ENCODE measurements at places on chromosomes 6 and 20.

- no peaks in the 10 kb centered on the region for H3K27me3 ChIP-seq
- no peak overlapping the region for H3K4me3 ChIP-seq
- DNase-seq, result no peak
- no peaks in the 10 kb centered on the region for H3K36me3 ChIP-seq
These were observed 20.0 kb downstream of the MAPK13 start for GRCh38 chr6:36150283-36150682.

- H3K27me3 ChIP-seq, result peaks cover 4% of the 10 kb centered on the region
- H3K4me3 ChIP-seq, result no peak overlapping the region
- no peak for DNase-seq
- no peak overlapping the region for H3K27ac ChIP-seq
- H3K4me1 ChIP-seq, result no peaks in the 10 kb centered on the region
These were observed 36.4 kb upstream of the KAT14 start for GRCh38 chr20:18101125-18101810.

DNA sequence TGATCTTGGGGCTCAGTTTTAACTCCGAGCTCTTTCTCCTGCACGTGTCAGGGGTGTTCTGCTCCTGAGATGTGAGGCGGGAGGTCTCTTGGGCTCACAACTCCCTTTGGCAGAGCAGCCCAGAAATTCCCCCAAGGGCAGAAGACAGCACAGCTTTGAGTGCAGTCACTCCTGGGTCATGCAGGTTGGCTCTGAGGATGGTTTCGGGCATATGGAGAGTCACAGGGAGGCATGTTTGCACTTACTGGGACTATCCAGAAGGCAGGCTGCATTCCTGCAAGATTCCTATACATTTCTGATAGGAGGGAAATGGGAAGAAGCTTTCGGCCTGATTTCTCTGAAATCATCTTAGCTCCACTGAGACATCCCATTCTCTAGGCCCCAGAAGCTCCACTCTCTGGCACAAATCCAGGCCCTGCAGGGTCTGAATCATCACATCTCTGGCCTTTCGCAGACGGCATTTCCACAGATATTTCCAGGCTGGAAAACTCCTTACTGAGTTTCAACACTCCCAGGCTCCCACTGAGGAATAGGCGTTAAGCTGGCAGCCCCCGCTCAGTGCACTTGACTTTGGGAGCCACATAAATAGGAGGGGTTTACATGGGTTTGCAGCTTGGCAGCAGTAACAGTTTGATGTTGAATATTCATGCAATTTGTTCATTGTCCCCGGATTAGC is 39.7 kb downstream of the AGPAT4 start:
- H3K36me3 ChIP-seq, result no peaks in the 10 kb centered on the region
- no peak overlapping the region for H3K4me3 ChIP-seq
- H3K27me3 ChIP-seq, result no peaks in the 10 kb centered on the region
- peak; percentile 61 for DNase-seq
- H3K27ac ChIP-seq, result peak overlapping the region; percentile 62

- no peaks in the 10 kb centered on the region for H3K27me3 ChIP-seq
- H3K4me3 ChIP-seq, result no peak overlapping the region
- no peaks in the 10 kb centered on the region for H3K36me3 ChIP-seq
- H3K27ac ChIP-seq, result no peak overlapping the region
- no peaks in the 10 kb centered on the region for H3K4me1 ChIP-seq
These were observed 130.4 kb upstream of the PROKR2 start for GRCh38 chr20:5447188-5447587.

GRCh38 chr6:169890049-169890448 is 138.6 kb downstream of the ERMARD start:
- no peaks in the 10 kb centered on the region for H3K36me3 ChIP-seq
- no peak overlapping the region for H3K4me3 ChIP-seq
- H3K4me1 ChIP-seq, result no peaks in the 10 kb centered on the region
- H3K27me3 ChIP-seq, result no peaks in the 10 kb centered on the region
- H3K27ac ChIP-seq, result no peak overlapping the region
- DNase-seq, result no peak

DNA sequence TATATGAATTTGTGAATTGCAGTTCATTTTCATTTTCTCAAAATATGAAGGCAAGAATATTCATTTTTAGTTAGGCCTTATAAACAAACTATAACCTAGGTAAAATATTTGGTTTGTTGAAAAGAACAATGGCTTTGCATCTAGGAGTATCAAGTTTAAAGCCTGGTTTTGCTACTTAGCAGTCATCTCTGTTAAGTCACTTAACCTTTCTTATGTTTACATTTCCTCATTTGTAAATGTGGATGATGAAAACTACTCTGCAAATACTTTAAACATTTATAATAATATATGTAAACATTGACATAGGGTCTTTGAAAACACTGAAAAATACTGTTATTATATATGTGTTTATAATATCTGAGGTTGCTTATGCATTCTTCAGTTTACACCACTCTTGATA is 135.5 kb downstream of the CENPW start:
- no peak for DNase-seq
- no peaks in the 10 kb centered on the region for H3K4me1 ChIP-seq
- H3K27ac ChIP-seq, result no peak overlapping the region
- H3K4me3 ChIP-seq, result no peak overlapping the region
- H3K36me3 ChIP-seq, result no peaks in the 10 kb centered on the region

- no peak overlapping the region for H3K27ac ChIP-seq
- no peak for DNase-seq
- no peaks in the 10 kb centered on the region for H3K36me3 ChIP-seq
- H3K4me1 ChIP-seq, result no peaks in the 10 kb centered on the region
These were observed 43.8 kb downstream of the BMP6 start for GRCh38 chr6:7769702-7770101.

GRCh38 chr20:62631336-62632308 is 10.7 kb upstream of the SLCO4A1 start:
- H3K4me3 ChIP-seq, result no peak overlapping the region
- H3K4me1 ChIP-seq, result no peaks in the 10 kb centered on the region
- H3K27me3 ChIP-seq, result peaks cover 55% of the 10 kb centered on the region
- no peak overlapping the region for H3K27ac ChIP-seq

GRCh38 chr20:61598586-61598985 is 346.5 kb downstream of the CDH4 start:
- no peak overlapping the region for H3K27ac ChIP-seq
- H3K4me1 ChIP-seq, result no peaks in the 10 kb centered on the region
- H3K36me3 ChIP-seq, result no peaks in the 10 kb centered on the region

- peaks cover 5% of the 10 kb centered on the region for H3K36me3 ChIP-seq
- no peak for DNase-seq
- no peaks in the 10 kb centered on the region for H3K27me3 ChIP-seq
- H3K4me3 ChIP-seq, result no peak overlapping the region
- H3K4me1 ChIP-seq, result peaks cover 31% of the 10 kb centered on the region
These were observed 78.4 kb downstream of the PREX1 start for GRCh38 chr20:48749437-48749836.

- no peaks in the 10 kb centered on the region for H3K36me3 ChIP-seq
- no peak for DNase-seq
- no peak overlapping the region for H3K4me3 ChIP-seq
These were observed 81.5 kb upstream of the F13A1 start for GRCh38 chr6:6402006-6402405.

GRCh38 chr6:143064951-143065683 is 4.4 kb downstream of the AIG1 start:
- DNase-seq, result no peak
- H3K36me3 ChIP-seq, result no peaks in the 10 kb centered on the region
- no peaks in the 10 kb centered on the region for H3K27me3 ChIP-seq
- no peak overlapping the region for H3K4me3 ChIP-seq
- peaks cover 23% of the 10 kb centered on the region for H3K4me1 ChIP-seq

DNA sequence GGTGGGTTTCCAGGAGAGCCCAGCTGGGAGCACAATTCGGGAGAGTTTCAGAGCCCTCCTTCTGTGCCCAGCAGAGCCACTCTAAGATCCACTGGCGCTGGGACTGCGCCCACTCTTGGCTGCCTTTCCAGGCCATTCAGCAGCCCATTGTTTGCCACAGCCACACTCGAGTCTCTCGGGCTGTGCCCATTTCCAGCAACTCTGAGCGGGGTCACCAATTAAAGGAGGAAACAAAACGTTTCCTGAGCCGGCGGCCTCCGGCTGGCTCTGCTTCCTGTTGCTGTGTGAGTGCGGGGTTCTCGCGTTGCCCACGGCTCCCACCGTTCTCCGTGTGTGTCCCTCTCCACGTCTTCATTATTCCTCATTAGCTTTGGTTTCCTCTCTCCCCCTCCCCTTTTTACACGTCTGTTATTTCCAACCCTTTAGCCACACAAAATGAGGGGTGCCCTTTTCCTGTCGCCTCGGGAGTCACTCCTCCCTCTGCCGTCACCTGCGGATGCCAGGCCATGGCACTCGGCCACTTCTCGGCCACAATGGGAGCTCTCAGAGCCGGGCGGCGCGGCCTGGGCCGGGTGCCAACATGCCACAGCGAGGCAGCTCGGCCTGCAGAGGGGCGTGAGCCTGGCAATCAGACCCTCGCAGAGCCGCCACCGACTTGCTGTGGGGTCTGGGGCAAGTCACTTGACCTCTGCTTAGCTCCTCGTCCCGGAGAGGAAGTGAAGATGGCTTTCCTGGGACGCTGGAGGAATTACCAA is 94.3 kb upstream of the NKX2-2 start:
- H3K27me3 ChIP-seq, result no peaks in the 10 kb centered on the region
- H3K27ac ChIP-seq, result peak overlapping the region; percentile 83
- DNase-seq, result no peak
- no peak overlapping the region for H3K4me3 ChIP-seq

- DNase-seq, result no peak
- H3K4me3 ChIP-seq, result no peak overlapping the region
- no peaks in the 10 kb centered on the region for H3K36me3 ChIP-seq
- H3K4me1 ChIP-seq, result no peaks in the 10 kb centered on the region
These were observed 10.9 kb upstream of the CGA start for GRCh38 chr6:87105823-87106222.

DNA sequence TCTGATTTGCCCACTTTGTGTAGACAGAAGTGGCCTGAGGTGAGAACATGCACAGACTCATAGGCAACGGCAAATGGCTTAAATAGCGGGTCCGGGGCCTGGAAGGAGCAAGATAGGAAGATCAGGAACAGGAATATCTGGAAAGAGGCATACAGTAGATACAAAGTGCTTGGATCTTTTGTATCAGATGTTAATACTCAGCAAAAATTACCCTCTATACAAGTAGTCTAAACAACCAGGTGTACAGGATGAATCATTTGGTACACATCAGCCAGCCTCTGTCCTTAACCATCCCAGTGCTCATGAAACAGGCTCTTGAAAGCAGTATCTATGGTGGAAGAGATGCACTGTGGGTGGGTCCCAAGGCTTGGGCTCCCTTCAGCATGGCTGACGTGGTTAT is 28.9 kb upstream of the HLA-C start:
- H3K27ac ChIP-seq, result no peak overlapping the region
- no peak overlapping the region for H3K4me3 ChIP-seq
- H3K27me3 ChIP-seq, result no peaks in the 10 kb centered on the region
- no peak for DNase-seq
- H3K36me3 ChIP-seq, result no peaks in the 10 kb centered on the region

DNA sequence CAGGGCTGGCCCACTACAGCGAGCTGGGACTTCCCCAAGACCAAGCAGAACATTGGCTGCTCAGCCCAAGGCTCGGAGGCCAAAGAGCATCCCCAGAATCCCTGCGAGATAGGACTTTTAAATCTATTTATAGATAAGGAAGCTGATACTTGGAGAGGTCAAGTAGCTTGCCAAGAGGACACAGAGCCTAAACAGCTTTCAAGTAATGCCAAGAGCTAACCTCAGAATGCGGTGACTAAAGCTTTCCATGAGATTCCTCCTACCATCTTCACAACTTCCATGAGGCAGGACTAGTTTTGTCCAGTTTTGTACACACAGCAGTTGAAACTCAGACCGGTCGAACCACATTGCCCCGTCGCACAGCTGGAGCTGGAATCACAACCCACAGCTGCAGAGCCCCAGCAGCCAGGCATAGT is 168.1 kb upstream of the TOP1 start:
- H3K27ac ChIP-seq, result no peak overlapping the region
- H3K4me3 ChIP-seq, result no peak overlapping the region
- no peaks in the 10 kb centered on the region for H3K36me3 ChIP-seq
- DNase-seq, result no peak

- no peak overlapping the region for H3K27ac ChIP-seq
- no peaks in the 10 kb centered on the region for H3K4me1 ChIP-seq
- H3K36me3 ChIP-seq, result peaks cover 99% of the 10 kb centered on the region
- no peaks in the 10 kb centered on the region for H3K27me3 ChIP-seq
These were observed 74.1 kb downstream of the ASXL1 start for GRCh38 chr20:32432277-32432676.

- DNase-seq, result no peak
- H3K27ac ChIP-seq, result peak overlapping the region; percentile 96
- H3K4me1 ChIP-seq, result peaks cover 62% of the 10 kb centered on the region
- H3K4me3 ChIP-seq, result no peak overlapping the region
These were observed 3.2 kb upstream of the IFNGR1 start for GRCh38 chr6:137222381-137222780.

DNA sequence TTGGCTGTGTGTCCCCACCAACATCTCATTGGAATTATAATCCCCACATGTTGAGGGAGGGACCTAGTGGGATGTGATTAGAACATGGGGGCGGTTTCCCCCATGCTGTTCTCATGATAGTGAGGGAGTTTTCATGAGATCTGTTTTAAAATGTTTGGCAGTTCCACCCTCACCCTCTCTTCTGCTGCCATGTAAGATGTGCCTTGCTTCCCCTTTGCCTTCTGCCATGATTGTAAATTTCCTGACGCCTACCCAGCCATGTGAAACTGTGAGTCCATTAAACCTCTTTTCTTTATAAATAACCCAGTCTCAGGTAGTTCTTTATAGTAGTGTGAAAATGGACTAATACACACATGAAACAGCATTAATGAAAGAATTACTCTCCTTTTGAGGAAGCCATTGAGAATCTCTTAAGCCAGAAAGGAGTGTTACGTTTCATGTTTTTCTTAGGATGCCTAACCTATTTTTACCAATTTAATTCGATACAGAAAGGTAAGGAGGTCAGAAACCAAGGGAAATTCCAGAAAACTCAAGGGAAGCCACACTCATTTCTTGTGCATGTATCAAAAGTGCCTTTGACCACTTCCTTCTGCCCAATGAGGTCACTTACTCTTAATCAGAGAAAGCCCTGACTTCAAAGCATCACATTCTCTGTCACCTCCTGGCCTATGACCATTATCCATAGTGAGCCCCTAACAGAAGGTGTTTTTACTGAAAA is 24.7 kb upstream of the HINT3 start:
- DNase-seq, result no peak
- H3K4me1 ChIP-seq, result no peaks in the 10 kb centered on the region
- H3K27me3 ChIP-seq, result no peaks in the 10 kb centered on the region
- peaks cover 38% of the 10 kb centered on the region for H3K36me3 ChIP-seq
- no peak overlapping the region for H3K4me3 ChIP-seq

DNA sequence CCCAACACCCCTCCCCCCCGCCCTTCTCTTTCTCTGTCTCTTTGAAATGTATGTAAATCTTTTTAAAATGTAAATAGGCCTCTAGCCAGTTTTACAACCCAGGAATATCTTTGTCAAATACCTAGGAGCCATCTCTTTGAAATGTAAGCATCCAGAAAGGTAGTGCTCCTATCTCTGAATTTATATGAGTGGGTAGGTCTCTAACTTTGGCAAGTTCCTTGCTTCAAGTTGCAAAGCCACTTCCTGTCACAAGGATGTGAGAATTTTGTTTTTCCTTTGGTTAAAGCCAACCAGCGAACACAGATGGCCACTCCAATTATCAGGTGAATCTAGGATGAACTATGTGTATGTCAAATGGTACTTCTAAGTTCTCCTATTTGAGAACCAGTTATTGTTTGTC is 6.2 kb upstream of the DEFB132 start:
- H3K27ac ChIP-seq, result no peak overlapping the region
- no peak for DNase-seq
- no peaks in the 10 kb centered on the region for H3K27me3 ChIP-seq
- H3K4me1 ChIP-seq, result no peaks in the 10 kb centered on the region
- H3K4me3 ChIP-seq, result no peak overlapping the region
- H3K36me3 ChIP-seq, result no peaks in the 10 kb centered on the region
